ENCODE measurements at places on chromosomes 3 and 15.

GRCh38 chr3:15041950-15042349 lies 23.2 kb downstream of the MRPS25 start:
- DNase-seq: no peak

GRCh38 chr15:51688863-51689262 lies 7.6 kb downstream of the SCG3 start:
- DNase-seq: no peak

GRCh38 chr3:133663569-133664313 lies 2.0 kb upstream of the TOPBP1 start:
- peak; percentile 83 for DNase-seq

DNA sequence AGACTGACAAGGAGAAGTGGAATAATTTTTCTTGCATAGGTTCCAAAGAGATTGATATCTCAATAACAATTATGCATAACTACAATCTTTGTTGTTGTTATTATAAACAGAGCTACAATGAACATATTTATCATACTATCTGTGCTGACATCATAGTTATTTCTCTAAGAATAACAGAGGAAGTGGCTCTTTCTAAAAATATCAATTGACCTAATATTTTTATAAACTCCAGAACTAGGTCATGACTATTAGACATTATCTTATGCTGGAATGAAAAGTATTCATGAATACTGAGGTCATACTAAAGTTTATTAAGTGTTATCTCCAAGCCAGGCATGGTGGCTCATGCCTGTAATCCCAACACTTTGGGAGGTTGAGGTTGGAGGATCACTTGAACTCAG lies 114.1 kb downstream of the DCLK3 start:
- DNase-seq: no peak

DNA sequence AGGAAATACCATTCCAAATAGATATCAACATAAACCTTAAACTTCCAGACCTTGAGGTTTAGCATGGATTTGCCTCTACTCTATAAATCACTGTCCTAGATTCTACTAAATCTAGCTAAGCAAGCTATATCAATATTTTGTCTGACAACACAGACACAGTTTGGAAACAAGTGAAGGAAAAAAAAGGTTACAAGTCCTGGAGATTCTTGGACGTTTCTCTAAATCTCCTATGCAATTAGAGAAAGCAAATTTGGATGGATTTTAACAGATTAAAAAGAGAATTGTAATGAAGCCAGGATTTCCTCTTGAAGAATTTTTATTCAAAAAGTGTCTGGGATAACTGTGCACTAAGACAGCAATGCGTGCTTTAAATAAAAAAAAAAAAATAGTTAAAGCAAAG lies 441.1 kb upstream of the DPH6 start:
- DNase-seq: no peak

DNA sequence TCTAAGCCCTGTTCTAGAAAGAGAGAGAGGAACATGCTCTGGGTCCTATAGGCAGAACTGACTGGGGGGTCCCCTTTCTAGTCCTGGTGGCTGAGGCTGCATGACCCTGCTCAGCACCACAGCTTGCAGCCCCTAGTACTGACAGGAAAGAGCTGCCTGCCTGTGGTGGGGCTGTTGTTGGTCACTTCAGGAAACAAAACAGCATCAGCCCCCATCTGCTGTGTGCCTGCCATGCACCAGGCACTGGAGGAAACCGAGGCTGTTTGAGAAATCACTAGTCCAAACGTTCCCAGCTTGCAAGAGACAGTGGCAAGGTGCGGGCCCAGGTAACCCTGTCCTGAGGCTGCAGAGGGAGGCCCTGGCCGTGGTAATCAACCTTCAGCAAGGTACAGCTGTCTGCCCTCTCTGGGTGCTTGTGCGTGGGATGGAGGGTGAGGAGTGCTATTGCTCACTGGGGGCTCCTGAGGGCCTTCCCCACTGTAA lies 90.6 kb downstream of the IQSEC1 start:
- DNase-seq: no peak

- DNase-seq: no peak
These were observed 75.6 kb downstream of the LINGO1 start for GRCh38 chr15:77557144-77557543.

GRCh38 chr3:112585782-112586181 lies 23.9 kb downstream of the SLC35A5 start:
- no peak for DNase-seq

DNA sequence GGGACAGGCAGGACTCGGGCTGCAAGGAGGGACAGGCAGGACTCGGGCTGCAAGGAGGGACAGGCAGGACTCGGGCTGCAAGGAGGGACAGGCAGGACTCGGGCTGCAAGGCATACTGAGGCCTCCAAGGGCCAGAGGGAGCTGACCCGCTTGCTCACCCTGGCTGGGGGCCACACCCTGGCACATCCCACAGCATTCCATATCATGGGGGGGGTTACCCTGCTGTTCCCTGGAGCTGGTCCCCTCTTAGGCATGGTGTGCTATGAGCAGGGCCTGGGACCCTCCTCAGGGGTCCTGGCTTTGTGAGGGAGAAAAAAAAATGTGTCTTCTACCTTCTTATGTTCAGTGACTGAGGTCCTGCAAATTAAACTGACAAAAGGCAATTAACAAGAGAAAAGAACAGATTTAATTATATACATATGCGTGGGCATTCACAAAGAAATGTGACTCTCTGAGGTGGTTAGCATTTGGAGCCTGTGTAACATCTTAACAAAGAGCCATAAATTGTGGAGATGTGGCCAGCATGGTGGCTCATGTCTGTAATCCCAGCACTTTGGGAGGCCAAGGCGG lies 97.6 kb upstream of the ALDH1A3 start:
- DNase-seq: no peak

GRCh38 chr3:156416846-156417558 lies 137.9 kb downstream of the SSR3 start:
- DNase-seq: no peak

DNA sequence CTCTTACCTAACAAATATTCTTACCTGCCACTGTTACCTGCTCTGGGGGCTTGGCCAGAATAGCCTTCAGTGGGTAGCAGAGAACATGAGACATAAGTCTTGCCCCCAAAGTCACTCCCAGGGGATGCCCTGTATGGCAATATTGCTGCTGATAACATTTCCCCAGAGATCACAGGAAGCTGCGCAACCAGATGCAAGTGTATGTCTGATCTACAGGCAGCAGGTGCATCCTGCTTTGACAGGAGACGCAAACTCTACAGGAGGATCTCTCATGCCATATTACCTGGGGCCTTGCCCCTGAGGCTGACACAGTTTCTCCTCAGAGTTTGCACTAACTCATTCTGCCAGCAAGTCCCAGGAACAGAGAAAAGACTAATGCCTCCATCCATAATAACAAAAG lies 174.4 kb upstream of the LPP start:
- no peak for DNase-seq

DNA sequence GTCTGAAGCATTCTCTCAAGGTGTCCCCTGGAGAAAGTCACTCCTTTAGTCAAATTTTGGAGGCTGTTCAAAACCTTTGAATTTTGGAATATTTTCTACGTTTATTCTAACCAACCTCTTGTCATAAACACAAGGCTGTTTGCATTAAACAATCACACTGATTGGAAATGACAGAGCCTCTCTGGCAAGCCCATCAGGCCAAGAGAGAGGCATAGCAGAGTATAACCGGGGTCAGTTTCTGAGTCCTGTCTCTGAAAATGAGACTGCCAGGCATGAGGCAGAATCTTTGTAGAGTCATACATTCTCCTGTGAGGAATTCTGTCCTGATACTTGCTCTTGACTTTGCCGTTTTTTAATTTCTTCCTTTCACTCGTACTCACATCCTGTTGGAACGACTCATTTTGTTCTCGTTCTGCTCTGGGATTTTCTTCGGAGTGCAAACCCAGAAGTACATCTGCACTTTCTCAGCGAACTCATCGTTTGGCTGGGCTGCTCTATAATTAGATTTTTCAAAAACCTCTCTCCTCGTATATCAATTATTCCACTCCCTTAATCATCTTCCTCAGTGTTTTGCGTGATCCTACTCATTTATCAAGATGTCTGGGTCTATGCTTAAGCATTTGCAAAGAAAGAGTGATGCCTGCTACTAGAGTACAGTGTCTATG lies 114.2 kb downstream of the AGBL1 start:
- DNase-seq: no peak

GRCh38 chr3:186551387-186551786 lies 7.2 kb upstream of the CRYGS start:
- DNase-seq: no peak

DNA sequence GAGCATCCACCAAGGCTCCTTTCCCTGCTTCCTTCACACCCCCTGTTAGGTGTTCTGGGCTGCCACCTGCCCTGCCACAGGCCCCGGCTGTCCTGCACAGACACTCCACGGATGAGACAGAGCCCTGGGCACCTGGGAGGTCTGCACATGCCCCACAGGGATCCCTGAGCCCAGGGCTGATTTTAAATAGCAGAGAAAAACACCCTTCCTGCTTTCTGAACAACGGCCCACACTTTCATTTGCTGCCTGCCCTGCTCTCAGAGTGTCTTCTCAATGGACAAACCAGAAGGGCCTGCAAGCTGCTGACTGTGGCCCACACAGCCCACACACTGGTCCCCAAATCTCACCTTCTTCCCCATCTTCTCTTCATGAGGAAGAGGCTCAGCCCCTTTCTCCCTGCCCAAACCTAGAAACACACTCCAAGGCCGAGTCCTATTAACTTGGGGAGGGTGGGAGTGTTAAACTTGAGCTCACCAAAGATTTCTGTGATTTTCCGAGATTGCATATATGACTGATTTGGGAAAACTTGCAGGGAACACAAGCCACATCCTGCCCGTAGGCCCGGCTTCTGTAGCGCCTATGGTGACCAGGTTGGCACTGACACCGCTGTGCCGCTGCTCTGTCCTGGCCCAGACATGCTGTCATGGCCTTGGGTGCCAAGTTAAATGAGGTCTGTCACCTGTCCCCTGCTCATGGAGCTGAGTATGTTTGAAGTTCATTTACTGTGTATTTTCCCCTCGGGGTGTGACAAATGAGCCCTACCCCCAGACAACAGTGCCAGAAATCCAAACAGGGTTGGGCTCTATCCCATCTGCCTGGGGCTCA lies 47.2 kb upstream of the KLF13 start:
- DNase-seq: no peak

DNA sequence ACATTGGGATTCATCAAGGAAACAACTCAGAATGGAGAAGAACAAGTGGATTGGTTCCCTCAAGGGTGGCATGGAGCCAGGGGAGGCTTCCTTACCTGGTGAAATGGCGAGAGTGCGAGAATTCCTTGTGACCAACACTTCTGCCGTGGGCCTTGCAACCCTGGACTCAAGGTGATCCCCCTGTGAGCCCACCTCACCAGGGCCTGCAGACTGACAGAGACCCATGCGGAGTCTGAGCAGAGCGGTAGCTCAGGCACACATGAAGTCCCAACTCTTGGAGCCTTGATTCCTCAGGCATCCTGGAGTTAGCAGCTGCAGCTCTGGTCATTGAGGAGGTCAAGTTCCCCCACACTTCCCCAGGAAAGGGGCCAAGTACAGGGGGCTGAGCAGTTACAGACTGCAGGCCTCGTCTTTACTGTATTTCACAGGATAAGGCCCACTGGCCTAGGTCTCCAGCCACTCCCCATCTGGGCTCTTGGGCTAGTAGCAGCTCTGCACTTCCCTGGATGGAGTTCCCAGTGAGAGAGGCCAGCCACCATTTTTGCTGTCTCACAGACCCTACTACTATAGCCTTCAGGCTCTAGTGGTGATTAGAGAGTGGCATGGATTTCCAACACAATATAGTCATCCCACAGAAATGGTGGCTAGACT lies 269.5 kb upstream of the DCBLD2 start:
- no peak for DNase-seq

GRCh38 chr15:49137861-49138260 lies 17.5 kb downstream of the COPS2 start:
- DNase-seq: no peak

DNA sequence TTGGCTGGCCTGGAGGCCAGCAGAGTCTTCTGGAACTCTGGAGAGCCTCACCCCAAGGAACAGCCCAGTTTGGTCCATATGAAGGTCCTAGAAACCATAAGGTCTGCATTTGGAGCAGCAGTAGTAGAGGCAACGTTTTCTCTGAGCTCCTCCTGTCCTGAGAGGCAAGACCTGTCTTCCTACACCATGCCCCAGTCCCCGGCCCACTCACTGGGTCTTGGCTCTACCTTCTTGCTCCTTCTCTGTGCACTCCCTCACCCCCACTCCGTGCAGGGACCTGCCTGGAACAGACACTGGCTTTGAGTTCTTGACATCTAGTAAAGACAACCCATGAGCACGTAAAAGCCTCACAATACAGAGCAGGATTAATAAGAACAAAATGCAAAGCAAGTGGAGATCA lies 76.6 kb downstream of the CHRD start:
- no peak for DNase-seq

GRCh38 chr3:8156831-8157230 lies 344.8 kb upstream of the LMCD1 start:
- no peak for DNase-seq

DNA sequence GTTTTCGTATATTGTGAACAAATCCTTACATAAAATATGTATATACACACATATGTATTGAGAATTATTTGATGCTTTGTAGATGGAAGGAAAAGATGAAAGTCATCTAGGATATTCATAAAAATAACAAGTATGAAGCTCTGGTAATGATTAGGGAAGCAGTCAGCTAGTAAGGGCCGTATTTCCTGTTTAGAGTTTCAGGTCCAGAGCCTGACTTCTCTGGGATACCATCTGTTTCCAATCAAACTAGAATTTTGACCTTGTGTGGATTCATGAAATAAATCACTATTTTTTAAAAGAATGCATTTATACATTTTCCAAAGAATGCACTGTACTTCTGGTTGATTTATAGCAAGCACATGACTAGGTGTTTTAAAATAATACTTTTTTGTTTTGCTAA lies 156.1 kb upstream of the CGNL1 start:
- DNase-seq: peak; percentile 56

- peak; percentile 55 for DNase-seq
These were observed 244.1 kb upstream of the PDZRN3 start for GRCh38 chr3:73868688-73869315.

DNA sequence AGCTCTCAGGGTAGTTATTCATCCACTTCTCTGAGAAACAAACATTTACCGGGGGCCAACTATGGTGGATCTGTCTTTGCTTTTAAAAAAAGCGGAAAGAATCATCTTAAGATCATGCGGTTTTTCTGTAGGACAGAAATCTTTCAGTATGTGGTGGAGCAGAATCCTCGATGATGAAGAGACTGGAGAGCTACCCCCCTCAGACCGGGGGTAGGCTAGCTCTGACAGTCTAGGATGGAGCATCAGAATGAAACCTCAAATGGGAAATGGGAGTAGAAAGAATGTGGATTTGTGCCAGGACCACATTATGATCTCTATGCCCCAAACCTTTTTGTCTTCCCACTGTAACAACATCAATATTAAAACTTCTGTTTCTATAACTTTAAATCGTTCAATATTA lies 30.3 kb downstream of the TPRG1 start:
- no peak for DNase-seq

- no peak for DNase-seq
These were observed 26.4 kb downstream of the BCL2A1 start for GRCh38 chr15:79944622-79945021.

- no peak for DNase-seq
These were observed 91.8 kb downstream of the KCNMB2 start for GRCh38 chr3:178628037-178628436.

Measured in NCI-H1092 treated with DMSO at 0.1 percent for 48 hours (cell line).